Effector memory CD4-positive, alpha-beta T cell (primary cell): ENCODE measurements at places on chromosomes 16 and 17.

DNA sequence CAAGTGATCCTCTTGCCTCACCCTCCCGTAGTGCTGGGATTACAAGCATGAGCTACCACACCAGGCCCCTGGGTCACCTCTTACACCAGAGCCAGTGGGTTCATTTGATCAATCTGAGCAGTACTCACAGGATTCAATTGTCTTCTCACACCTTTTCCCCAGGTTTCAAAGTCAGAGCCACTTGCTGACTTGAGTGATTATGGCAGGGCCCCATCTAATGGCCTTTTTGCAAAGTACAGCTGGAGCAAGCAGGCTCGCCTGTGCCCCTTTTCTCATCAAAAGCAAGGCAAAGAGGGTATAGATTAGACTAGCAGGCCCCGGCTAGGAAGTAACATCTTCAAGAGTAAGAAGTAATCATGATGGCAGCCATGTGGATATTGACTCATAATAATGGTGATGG is 114.8 kb upstream of the NOL11 start:
- DNase-seq: peak; percentile 3

GRCh38 chr16:88008840-88009239 is 57.6 kb downstream of the BANP start:
- no peak for DNase-seq

DNA sequence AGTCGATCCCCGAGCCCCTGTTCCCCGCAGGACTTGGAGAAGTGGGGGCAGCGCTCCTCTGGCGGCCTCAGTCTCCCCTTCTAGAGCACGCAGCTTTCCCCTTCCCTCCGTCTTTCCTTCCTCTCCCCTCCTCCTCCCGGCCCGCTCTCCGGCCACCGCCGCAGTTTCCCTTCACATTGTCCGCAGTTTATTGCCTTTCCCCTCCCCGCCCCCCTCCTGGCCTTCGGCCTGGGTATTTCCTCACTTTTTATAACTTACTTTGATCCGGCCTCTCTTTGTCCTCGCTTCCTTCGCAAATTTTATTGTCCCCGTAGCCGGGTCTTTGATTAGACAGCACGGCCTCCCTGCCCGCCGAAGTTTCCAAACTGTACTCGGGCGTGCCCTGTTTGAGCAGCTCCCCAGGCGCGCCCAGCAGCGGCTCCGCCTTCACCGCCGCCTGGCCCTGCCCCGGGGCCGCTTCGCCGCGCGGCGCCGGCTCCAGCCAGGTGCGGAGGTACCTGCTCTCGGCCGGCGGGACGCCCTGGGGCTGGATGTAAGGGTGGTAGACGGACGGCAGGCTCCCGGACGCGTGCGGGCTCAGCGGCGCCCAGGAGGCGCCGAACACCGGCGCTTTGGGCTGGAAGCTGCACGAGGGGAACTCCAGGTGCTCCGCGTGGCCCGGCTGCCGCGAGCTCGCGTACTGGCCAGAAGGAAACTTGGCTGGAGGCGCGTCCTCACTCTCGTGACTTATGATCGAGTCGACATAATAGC is 488 bp downstream of the HOXB9 start:
- DNase-seq: peak; percentile 28

GRCh38 chr16:75264999-75265910 is 13.8 kb upstream of the BCAR1 start:
- no peak for DNase-seq

DNA sequence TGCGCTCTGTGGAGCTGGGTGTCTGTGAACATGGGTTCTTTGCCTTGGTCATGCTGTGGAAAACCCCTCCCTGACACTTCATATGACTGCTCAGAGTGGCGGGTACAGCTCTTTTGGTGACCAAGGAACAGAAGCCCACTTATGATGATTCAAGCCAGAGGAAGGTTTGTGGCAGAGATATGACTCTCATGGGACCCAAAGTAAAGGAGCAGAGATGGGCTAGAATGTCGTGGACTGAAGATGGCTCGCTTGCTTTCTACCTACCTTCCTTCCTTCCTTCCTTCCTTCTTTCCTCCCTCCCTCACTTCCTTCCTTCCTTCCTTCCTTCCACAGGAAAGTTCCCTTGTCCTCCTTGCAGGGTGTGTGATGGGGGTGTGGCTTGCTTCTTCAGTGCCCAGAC is 169.7 kb upstream of the IRX3 start:
- no peak for DNase-seq

- no peak for DNase-seq
Measured at GRCh38 chr17:50947782-50948543, 81.8 kb upstream of the TOB1 start.
